ENCODE measurements at places on chromosomes 12 and 14.

DNA sequence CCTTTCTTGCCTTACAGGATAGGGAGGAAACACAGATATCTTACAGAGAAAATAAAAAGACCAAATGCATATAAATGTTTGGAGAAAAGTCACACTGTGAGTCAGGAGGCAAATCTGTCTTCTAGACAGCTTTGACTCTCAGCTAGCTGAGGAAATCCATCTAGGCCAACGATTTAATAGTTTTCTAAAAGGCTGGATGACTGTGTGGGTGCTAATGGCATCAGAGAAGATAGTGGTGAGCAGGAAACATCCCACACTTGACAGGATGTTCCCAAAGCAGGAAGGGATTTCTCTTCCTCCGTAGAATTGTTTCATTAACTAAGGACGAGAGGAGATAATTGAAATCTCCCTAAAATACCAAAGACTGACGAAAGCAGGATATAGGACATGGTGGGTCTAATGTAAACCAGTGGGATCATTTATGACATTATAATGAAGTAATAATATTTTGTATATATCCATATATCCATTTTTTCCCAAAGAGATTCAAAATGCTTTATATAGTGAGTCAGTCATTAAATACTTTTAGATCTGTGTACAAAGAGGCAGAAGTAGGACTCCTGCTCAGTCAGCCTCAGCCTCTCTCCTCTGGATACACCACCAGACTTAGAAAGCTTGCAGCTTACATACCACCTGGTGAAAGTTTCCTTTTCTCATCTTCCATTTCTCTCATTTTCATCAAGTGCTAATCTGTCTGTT is 44.3 kb upstream of the PSMA6 start:
- no peak for DNase-seq

DNA sequence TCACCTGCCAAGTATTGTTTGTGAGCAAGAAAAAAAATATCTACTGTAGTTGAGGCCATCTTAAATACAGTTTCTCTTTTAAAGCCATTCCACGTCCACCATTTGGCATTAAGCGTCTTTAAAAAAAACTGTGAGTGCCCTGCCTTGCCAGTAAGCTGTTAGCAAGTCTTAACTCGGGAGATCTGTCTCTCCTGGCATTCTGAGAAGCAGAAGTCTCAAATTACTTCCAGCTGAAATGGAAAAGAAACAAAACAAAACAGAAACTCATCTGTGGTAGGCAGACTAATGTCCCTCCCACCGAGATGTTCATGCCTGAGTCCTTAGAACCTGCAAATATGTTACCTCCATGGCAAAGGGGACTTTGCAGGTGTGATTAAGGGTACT is 126.2 kb downstream of the CRADD start:
- no peak for DNase-seq

DNA sequence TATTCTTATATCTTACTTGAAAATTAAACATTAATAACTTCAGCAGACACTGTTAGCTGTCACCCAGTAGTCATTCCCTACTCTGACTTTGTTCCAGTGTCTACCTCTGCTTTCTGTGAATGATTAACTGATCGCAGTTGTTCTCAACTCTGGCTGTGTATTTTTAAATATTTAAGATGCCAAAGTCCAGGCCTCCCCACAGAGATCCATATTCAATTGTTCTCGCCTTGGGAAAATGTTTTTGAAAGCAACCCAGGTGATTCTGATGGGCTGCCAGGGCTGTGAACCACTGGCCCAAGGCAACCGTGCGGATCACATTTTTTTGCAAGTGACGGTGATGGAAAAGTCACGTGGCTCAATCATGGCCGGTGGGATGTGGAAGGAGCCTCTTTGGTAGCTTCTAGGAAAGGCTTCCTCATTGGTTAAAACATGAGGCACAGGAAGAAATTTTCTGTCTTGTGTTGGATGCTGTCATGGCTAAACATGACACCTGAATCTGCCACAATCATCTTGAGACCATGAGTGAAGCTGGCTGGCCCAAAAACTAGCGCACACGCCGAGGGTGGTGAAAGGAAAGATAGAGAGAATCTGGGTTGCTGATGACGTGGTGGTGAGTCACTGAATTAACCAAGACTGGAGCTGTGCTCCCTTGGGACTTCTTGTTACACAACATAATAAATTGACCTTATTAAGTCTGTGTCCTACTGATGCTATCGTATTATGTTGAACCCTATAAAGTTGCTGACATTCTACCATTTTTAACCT is 37.2 kb downstream of the RDH12 start:
- no peak for DNase-seq

DNA sequence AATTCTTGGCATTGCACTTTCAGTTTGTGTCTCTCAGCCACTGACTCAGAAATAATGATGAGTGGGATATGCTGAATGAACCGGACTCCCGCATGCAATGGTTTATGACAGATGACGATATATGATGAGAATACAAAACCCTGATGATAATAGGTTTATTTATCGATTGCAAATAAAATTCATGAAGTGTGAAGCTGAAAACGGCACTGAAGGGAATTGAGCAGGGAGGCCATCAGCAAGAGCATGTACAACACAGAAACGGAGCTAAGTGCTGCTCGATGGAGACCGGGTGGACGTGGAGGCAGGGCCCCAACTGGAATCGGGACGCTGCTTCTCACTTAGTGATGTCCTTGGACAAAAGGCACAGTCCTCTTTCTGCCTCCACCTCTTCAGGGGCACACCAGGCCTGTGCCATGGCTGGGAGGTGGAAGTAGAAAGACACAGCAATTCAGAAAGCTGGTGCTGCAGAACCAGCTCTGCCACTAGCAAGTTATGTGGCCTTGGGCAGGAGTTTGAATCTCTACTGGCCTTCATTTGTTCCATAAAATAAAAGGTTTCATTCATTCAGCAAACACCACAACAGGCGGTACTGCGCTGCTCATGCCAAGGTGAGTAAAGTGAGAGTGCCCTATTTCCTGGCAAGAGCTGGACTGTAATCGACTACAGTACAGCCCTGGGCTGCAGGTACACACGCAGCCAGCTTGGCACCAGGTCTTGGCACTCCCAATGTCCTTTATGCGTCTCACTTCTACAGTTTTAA is 117.0 kb downstream of the EGLN3 start:
- DNase-seq, result no peak

DNA sequence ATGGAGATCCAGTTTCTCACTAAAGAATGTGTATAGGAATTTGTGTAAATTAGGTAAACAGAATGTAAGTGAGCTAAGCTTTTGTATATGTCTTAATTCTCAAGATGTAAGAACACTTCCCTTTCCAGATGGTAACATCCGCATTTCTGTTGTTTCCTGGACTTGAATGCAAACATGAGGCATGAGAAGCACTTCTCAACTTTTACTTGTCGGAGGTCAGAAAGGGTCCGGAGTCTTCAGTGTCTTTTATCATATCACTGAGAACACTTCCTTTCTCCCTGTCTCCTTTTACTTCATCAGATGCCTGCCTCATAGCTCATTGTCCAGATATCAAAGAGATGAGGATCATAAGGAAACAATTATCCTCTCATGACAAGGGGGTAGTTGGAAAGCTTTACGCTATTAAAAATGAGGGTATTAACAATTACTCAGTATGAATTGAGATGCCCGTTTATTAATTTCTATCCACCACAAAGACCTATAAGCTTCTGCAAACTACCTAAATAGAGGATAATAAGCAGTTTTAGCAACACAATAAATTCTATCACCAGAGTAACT is 214.1 kb upstream of the FLRT2 start:
- no peak for DNase-seq

DNA sequence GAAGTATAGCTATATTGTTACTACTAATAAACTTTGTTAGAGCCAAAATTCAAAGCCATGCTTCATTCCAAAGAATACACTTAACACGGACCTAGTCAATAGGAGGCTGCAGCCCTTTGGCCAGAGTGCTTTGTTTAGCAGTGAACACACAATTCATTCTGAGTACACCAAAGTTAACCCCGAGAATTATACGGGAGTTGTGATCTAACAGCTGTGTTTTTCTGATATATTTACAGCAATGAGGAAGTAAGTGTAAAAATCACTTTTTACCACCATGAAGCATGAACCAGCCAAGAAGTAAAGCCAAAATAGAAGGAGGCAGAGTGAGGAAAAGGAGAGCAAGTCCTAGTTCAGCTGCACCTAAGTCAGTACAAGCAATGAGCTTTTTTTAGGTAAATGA is 156.8 kb upstream of the PDE3A start:
- DNase-seq, result no peak

GRCh38 chr14:104576232-104576969 is 3.2 kb upstream of the C14orf180 start:
- no peak for DNase-seq

- DNase-seq, result no peak
Measured at GRCh38 chr12:47891356-47891755, 13.4 kb downstream of the VDR start.

GRCh38 chr12:49550693-49551252 is 11.9 kb downstream of the KCNH3 start:
- DNase-seq, result no peak

GRCh38 chr12:68381476-68382219 is 49.5 kb upstream of the MDM1 start:
- DNase-seq, result peak; percentile 18

DNA sequence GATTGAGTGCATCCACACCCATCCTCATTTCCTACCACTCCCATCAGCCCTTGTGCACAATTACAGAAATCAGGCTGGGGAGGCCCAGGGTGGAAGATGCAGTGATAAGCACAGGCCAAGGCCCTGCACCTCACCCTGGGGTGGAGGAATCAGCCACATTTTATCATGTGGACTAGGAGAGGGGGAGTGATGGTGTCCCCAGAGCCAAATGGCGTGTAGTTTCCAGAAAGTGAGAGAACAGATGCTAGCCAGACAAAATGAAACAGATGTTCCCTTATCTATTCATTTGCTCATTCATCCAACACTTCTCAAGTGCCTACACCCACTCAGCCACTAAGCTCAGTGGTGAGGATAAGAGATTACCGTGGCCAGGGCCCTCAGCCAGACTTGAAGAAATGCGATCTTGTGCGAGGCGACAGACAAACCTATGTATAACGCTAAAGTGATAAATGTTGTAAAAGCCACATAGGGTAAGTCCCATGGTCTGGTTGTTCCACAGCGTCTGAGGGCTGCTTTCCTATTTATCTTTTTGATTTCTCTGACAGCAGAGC is 93.6 kb downstream of the STAB2 start:
- DNase-seq, result no peak

DNA sequence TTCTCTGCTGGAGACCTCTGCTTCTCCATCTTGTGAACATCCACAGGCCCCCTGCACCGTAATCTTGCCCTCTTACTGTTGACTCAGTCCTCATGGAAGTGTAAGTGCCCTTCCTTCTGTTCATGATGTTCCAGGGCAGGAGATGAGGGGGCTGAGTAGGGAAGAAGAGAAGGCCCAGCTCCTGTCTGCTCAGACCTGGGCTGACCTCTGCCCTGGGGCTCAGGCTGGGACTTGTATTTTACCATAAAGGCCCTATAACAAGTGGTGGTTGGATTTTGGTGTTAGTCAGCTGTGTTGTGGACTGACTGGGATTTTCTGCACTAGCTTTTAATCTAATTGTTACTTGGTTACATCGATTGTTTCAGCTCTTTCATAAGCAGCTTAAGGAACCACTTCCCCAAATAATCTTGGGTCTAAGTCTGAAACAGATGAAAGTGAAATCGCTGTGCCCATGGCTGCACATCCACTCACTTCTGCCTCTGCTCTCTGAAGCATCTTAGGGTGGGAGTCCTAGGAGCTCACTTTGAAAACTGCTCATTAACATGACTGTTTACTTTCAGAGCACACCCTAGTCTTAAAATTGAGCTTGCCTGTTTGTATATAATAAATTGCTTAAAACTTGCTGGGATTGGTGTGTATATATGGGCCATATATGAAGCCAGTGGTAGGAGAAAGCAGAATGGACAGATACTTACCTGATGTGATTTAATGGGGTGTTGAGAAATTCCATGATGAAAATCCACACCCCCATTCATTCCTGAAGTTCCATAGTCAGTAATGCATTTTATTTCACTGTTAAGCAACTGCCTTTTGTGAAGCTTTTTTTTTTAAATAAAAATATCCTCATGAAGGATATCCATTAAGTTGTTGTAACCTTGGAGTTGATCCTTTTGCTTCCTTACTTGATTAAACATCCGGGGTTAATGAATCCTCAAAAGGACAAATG is 17.7 kb downstream of the C12orf71 start:
- no peak for DNase-seq

DNA sequence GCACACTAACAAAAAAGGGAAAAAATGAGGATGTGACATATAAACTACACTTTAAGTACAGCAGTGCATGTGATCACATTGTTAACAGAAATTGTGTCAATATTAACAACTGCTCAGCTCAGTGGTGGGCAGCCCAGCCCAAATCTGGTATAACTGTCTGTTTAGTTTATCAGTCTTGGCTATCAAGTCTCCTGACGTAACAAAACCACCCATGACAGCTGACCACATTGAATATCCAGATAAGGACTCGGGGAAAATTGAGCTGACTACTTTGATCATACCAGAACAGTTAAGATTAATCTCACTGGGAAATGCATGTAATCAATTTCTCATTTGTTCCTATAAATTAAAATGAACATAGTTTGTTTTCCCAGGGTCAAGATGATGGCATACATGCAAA is 396.6 kb downstream of the SNAPC1 start:
- no peak for DNase-seq

DNA sequence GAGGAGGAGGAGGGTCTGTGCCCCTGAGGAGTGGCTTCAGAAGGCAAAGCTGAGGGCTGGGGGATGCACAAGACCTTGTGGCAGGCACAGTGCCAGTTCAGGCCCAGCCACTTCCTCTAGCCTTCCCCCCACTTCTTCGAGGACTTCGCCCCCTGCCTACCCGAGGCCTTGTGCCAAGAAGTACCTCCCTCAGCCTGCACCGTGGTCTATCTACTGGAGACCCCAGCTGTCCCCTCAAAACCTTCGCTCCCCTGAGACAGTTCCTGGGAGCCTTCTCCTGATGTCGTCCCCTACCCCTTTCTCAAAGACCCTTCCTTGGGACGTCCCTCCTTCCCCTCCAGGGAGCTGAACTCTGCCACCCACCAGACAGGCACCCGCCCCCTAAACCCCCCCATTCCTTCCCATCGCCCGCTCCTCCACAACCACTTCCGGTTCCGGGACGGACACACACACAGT is 604 bp downstream of the ZNF384 start:
- DNase-seq, result no peak

DNA sequence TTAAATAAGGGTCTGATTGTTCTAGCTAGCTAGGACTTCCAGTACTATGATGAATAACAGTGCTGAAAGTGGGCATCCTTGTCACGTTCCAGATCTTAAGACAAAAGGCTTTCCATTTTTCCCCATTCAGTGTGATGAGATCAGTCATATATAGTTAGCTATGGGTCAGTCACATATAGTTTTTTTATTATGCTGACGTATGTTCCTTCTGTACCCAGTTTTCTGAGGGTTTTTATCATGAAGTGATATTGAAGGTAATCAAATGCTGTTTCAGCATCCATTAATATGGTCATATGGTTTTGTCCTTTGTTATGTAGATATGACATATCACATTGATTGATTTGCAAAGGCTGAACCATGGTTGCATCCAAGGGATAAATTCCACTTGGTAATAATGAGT is 800.1 kb upstream of the FBXO33 start:
- no peak for DNase-seq

DNA sequence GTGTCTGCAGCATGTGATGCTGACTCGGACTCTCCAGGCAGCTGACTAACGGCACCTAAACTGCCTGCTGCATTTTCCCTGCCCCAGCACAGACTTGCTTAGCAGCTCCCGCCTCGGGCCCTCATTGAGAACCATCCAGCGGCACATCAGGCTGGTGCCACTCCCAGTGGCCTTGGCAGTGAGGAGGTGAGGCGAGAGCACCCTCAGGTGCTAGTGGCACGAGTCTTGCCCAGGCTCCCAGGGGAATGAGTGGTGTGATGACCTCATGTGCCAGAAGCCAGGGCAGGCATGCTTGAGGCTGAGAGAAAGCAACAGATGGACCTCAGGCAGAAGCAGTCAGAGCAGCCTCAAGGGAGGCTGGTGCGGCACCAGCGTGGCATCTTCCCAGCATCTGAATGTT is 60.2 kb downstream of the PRKCH start:
- no peak for DNase-seq
